SW 1271 (cell line): ENCODE measurements at places on chromosomes 5 and 9.

- no peak for DNase-seq
Observed at GRCh38 chr9:138075496-138075895, 197.9 kb downstream of the CACNA1B start.

- no peak for DNase-seq
Observed at GRCh38 chr9:120776788-120777187, 16.4 kb downstream of the FBXW2 start.

DNA sequence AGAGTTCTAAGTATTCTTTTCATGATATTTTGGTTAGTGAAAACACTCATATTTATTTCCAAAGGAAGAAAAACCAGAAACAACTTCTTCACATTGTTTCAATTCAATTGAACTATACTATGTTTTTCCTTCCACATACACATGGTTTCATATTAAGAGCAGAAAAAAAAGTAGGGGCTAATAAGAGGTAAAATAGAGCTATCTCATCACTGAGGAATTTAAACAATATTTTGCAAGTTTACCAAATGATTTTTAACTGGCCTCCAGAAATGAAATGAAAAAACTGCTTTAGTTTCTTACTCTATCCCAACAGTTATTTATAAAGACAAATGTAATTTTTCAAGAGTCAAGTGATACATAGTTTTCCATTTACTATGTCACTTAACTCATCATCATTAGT, 233.5 kb downstream of the RFX3 start:
- no peak for DNase-seq

DNA sequence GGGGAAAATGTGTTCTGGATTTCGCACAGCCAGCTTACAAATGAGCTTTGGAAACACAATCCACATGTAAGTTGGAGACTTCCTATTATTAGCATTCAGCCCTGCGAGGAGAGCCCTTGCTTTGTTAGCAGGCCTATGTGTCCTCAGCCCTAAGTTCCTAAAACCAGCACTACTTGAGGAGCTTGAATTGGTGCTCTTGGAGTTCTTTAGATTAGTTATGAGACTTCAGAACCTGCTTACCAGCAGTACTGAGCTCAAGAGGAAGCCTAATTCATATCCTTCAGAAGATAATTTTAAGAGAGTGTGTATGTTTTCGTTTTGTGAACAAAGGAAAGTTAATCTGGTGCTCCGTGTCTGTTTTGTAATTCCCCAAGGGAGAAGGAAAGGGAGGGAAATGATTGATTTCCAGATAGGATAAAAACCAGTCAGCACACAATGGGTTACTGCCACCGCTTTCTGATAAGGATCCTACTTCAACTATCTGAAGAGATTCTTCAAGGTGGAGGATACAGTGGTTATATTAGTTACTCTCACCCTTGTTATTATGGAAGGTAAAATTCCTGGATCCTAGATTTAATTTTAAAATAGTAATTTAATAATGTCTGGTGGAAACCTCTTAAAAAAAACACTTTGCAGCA, 35.2 kb downstream of the PIK3R1 start:
- DNase-seq: no peak

DNA sequence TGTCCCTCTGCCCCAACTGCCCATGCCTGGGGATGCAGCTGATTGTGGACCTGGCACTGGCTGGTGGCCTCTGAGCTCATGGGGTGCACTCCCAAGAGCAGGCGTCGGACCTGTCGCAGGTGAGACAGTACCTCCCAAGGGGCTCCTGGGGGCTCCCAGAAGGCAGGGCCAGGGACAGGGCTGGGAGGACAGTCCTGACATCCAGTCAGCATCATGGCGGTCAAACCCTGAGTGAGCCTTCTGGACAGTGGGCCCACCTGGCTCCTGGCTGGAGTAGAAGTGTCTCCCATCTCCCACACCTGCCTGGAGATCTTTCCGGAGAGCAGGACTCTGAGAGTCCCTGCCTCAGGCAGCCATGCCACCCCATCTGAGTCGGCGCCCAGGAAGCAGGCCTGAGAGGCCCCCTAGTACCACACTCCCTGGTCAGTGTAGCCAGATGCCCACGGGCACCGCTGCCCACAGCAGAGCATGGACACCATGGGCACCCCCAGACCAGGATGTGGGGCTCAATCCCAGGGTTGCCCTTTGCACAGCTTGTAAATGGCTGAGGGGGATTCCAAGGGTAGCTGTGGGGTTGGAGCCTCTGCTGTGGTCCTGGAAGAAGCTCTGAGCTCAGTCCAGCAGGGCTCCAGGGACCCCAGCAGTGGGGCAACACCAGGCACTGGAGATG, 6.6 kb downstream of the LCN9 start:
- DNase-seq: no peak

DNA sequence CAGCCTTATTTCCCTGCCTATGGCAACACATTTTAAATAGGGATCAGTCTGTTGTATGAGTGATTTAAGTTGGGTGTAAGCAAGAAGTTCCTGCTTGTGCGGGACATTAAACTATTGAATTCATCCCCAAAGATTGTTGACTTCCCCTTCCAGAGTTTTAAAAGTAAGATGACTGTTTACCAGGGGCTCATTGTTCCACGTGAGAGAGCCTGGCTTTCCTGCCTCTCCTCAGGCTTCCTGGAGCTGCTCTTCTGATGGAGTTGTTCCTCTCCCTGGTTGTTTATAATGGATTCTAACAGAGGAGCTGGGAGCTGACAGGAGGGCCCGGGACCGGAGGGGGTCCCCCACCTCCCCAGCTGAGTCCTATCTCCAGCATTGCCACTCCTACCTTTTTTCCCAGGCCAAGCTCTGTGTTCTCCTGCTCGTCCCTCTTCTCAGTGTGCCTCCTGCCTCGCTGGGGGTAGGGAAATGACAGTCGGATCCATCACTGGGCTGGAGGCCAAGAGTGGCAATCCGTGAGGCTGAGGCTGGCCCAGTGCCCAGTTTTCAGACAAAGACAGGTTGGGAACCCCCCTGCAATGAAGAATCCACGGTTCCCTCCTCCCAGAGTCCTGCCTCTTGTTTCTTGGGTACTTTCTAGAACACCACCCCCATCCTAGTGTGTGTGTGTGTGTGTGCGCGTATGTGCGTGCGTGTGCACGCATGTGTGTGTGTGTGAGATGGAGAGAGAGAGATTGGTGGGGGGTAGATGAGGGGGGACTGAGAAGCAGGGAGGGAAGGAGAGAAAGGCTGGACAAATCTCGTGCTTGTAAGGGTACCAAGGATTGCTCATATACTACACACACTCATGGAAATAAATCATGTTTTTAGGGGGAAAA, 123.7 kb upstream of the NFIB start:
- DNase-seq: no peak

DNA sequence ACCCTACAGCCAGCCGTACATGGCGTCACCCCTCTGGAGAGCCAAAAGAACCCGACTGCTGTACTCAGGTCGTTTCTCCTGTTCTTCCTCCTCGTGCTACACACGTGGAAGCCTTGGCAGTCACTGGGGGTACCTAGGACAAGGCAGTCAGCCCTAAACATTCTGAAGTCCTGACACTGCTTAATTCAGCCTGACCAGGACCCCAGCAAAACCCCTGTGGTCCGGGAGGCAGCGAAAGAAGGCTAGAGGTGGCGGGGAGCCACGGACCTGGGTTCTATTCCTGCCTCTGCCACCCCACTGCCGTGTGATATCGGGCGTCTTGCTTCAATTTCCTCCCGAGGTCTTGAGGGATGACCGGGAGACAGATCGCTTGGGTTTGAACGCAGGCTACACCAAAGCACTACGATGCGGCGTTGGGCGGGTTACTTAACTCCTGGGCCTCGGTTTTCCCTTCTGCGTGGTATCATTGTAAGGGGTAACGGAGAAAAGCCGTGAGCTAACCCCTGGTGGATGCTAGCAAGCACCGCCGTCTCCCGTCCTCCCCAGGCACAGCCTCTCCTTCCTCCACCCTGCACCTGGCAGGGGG, 429 bp upstream of the ARL10 start:
- DNase-seq: no peak

DNA sequence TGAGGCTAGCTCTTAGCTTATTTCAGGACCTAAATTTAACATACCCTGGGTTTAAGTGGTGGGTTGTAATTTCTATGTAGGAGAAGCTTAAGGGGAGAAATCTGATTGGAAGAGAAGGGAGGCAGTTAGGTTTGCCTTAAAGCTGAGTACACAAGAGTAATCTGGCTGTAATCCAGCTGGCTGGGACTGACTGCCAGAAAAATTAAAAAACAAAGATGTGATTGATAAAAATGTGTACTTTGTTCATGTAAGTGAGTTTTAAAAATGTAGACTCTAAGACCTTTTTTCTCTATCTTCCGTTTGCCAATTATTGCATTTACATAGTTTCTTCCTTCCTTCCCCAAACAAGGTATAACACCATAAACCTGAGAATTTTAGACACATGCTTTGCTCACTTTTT, 17.5 kb upstream of the MSMP start:
- no peak for DNase-seq

DNA sequence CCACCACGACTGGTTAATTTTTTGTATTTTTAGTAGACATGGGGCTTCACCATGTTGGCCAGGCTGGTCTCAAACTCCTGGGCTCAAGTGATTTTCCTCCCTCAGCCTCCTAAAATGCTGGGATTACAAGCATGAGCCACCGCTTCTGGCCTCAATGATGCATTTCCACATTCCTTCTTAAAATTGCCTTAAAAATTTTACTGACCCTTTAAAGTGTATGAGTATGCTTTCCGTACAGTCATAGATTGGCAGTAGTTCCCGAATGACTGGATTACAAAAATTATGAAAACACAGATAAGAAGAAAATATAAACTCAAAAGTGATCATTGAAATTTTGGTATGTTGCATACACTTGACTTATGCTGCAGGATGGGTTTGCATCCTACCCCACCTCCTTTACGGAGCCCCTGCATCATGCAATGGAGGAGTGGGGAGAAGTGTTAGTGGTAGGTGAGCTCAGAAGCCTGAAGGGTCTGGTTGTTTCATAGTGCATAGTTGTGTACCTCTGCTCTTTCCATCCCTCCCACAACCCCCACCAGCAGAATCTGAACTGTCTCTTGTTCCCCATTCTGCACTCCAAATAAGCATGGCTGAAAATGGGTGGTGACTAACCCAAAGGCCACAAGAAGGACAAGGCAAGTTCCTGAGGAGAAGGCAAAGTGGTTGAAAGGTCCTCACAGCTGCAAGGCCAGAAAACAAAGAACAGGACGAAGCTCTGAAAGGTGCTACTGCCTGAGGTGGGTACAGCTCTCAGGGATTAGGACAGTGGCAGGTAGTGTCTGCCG, 26.8 kb downstream of the ANKRD55 start:
- no peak for DNase-seq

- no peak for DNase-seq
Observed at GRCh38 chr5:58264276-58264675, 195.6 kb downstream of the PLK2 start.
